ENCODE measurements at places on chromosomes 4 and X.

- no peak for DNase-seq
Measured at GRCh38 chrX:103932133-103932532, 30.3 kb upstream of the TMSB15B start.

- DNase-seq: peak; percentile 47
Measured at GRCh38 chr4:98642991-98643426, 15.4 kb downstream of the TSPAN5 start.

DNA sequence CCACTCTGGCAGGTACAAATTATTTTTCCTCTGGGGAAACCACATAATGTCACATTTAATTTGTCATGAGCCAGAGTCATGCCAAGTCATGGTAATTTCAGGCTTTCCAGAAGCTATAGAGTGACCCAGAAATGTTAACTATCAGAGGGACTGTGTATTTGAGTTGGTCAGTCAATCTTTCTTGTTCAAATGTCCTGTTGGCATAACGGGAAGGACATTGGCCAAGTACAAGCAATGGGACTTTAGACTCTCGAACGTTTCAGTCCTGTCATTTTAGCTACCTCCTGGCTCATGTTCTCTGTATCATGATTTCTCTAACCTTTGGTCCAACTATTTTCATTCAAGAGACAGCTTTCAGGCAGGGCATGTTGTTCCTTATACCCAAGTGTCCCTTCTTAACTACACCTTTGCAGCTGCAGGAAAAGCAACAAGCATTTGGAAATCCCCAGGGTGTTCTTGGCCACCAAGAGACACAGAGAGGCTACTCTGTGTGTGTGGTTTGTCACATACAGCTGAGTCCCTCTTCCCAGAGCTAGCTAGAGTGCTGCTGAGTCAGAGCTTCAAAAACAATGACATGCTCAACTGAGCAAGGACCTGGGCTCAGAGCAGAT, 142.6 kb downstream of the EGF start:
- DNase-seq: peak; percentile 31

GRCh38 chr4:8310306-8310705, 40.8 kb downstream of the HTRA3 start:
- DNase-seq: no peak

Measured in adipocyte (in vitro differentiated cells).